ENCODE measurements at places on chromosomes 3 and 15. TPM values are rescaled to one million over a fixed set of nuclear protein-coding genes. Genes with fewer than 3 reads are reported as not detected.

The FBXW12 gene
- not detected for total RNA-seq

DNA sequence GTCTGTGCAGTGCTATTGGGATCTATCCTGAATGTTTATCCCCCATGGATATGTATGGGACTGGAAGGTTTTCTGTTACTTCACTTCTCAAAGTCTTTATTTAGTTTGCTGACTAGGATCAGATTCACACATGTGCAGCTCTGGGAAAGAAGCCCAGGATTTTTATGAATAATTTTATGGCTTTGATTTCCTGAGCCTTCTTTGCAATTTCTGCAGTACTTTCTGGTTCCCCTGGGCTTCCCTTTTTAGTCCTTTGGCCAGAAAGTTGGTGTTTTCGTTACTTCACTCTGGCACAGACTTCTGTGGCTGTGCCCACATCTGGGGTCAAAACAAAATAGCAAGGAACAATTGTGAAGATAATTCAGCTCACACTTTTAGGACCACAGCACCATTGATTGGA, 721.0 kb downstream of the OTOL1 start:
- DNase-seq: no peak

- no peak for DNase-seq
These were observed 69.8 kb upstream of the MNS1 start for GRCh38 chr15:56534728-56535127.

The GREM1 gene
- 0.52 TPM for total RNA-seq

GRCh38 chr3:194322678-194323211, 28.4 kb downstream of the CPN2 start:
- DNase-seq: no peak

The THSD4 gene
- total RNA-seq: 80.7 TPM

The ERC2 gene
- 0.94 TPM for total RNA-seq

- no peak for DNase-seq
These were observed 352.6 kb downstream of the CGGBP1 start for GRCh38 chr3:87706176-87706575.

GRCh38 chr3:162400697-162401096, 904.1 kb downstream of the OTOL1 start:
- no peak for DNase-seq

The CLEC3B gene
- 68.0 TPM for total RNA-seq

The TRAK1 gene
- 323 TPM for total RNA-seq

- DNase-seq: no peak
These were observed 569.8 kb downstream of the RBMS3 start for GRCh38 chr3:29850641-29851040.

The SNX4 gene
- total RNA-seq: 17.9 TPM

- no peak for DNase-seq
These were observed 8.3 kb downstream of the BCL6 start for GRCh38 chr3:187737006-187737367.

The NEK10 gene
- total RNA-seq: 16.9 TPM

- peak; percentile 96 for DNase-seq
These were observed at the start of gene EOGT for GRCh38 chr3:69013253-69014021. Gene EOGT, minus strand, starts transcription at chr3:69013684. Its CDS starts 3,838 bp downstream, at chr3:69009846.

The TERC gene
- total RNA-seq: 3.5 TPM

The MCTP2 gene
- total RNA-seq: 2.1 TPM

- DNase-seq: no peak
These were observed 194.3 kb downstream of the BCHE start for GRCh38 chr3:165642761-165643420.

The C3orf85 gene
- total RNA-seq: not detected

The UPK1B gene
- 0.77 TPM for total RNA-seq

The AGBL1 gene
- not detected for total RNA-seq

DNA sequence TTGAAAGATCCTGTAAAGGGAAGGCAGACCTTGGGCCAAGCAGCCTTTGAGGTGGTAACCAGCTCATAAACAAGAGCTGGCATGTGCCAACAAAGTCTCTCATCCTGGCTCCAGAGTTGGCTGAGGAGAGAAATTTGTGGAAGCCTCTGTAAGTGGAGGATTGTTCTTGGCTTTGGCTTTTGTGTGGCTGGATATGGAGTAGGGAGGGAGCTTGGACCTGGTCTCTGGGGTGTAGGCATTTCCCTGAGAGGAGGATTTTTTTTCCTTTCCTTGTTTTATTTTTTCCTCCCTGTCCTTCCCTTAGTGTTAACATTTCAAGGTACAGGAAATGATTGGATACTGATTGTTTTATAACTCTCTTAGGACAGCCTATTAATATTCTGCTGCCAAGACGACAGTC, 60.8 kb downstream of the ZNF609 start:
- DNase-seq: no peak

The COL8A1 gene
- 12.0 TPM for total RNA-seq

GRCh38 chr15:49852756-49853155, 231.9 kb downstream of the DTWD1 start:
- DNase-seq: no peak

The RFT1 gene
- total RNA-seq: 8.5 TPM

The ZNF80 gene
- total RNA-seq: not detected

DNA sequence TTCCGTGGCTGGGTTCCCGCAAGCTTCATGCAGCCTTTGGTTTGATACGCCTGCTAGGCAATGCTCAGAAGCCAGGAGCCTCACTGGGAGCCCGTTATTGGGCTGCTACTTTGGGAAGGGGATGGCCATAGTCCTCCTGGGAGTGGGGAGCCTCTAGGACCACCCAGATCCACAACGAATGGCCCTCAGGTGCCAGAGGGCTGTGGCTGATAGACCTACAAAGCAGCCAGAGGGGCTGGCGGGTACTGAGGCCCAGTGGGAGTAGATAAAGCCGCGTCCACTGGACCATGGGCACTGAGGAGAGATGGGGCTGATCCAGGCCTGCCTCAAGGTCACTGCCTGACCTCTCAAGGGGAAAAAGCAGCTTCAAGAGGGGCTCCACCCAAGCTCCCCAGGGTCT, 714 bp downstream of the GNAT1 start:
- no peak for DNase-seq

GRCh38 chr3:29176501-29176900, 104.4 kb upstream of the RBMS3 start:
- peak; percentile 27 for DNase-seq

DNA sequence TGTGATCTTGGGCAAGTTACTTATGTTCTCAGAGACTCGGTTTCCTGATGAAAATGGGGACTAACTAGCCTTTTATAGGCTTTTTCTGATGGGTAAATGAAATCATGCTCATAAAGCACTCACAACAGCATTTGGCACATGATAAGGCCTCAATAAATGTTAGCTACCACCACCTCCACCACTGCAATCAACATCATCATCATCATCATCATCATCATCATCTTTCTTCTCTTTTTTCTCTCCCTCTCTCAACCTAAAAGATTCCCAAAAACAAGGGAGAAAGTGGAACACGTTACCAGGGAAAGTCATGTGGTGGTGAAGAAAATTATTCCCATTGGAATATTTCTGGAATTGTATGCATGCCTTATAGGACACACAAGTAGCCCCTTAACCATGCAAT, 33.6 kb upstream of the FEZF2 start:
- DNase-seq: no peak

- DNase-seq: no peak
These were observed 2.2 kb downstream of the ANO10 start for GRCh38 chr3:43619588-43619987.

DNA sequence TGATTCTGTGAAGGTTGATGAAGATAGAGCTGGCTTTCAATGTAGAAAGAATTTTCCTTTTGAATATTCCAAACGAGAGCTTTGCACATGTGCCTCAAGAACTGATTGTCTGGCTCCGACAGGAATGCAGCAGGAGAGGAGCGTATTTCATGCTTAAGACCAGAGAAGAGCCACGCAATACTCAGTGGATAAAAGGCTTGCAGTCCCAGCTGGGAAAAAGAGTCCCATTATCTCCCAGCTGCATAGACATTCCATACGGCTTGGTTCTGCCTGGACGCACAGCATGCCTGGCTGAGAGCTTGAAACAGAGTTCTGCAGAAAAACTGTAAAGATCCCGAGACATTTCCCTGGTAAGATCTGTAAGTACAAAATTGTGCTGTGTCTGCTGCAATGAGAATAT, at the start of gene CNTN6:
Gene CNTN6 (plus strand): TSS at position 254 of the 400 bp plus-strand sequence. CDS start 54,985 bp downstream, outside the sequence.
- DNase-seq: no peak

DNA sequence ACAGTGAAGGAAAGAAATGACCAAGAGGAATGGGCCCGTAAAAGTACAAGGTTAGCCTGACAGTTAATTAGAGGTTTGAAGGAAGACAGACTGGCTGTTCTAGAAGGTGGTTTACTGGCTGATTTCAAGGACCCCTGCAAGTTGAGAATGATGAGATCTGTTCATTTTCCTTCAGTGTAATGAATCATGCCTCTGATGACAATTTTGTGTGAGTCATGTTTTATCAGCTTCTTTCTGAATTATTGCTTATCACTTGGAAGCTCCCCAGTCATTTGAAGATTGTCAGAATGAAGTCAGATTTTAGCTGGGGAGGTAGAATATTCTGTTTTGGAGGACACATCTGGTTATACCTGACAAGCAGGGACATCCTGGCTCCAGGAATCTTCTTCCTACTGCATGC, 50.6 kb downstream of the DRD3 start:
- DNase-seq: no peak

All from left ventricle myocardium superior (tissue), 1 donor.